ENCODE measurements at places on chromosomes 7 and 10.

DNA sequence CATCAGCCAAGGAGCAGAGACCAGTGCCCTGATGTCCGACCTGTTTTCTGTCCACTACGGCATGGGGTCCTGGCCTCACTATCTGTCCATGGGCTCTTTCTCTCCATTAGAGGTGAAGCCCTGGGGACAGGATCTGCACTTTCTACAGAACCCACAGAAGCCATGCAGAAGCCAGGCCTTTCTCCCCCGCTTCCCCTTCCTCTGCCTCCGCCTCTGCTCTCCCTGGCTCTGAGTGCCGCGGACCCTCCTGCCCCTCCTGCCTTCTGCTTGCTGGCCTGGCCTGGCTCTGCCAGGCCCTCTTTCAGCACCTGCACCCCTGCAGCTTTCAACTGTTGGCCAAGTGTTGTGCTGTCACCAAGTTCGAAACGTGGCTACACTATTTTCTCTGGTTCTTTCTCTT lies 439.8 kb upstream of the ZMIZ1 start:
- DNase-seq = no peak

- DNase-seq = no peak
Measured at GRCh38 chr10:79102498-79102874, 33.7 kb downstream of the ZMIZ1 start.

- DNase-seq = no peak
Measured at GRCh38 chr10:52105301-52105700, 208.8 kb upstream of the DKK1 start.

- DNase-seq = no peak
Measured at GRCh38 chr7:32890010-32890792, 1.4 kb downstream of the KBTBD2 start.

- no peak for DNase-seq
Measured at GRCh38 chr7:81846398-81846797, 76.6 kb upstream of the HGF start.

GRCh38 chr10:130141460-130141859 lies 5.3 kb downstream of the GLRX3 start:
- no peak for DNase-seq
